ENCODE measurements at places on chromosomes 12 and 14.
A peak's percentile ranks its signal among the peaks of the same experiment; 100 is the strongest.

- no peak for DNase-seq
Observed at GRCh38 chr12:114636723-114637480, 47.1 kb downstream of the TBX3 start.

GRCh38 chr12:47736877-47737676 lies 11.8 kb upstream of the ENDOU start:
- no peak for DNase-seq

DNA sequence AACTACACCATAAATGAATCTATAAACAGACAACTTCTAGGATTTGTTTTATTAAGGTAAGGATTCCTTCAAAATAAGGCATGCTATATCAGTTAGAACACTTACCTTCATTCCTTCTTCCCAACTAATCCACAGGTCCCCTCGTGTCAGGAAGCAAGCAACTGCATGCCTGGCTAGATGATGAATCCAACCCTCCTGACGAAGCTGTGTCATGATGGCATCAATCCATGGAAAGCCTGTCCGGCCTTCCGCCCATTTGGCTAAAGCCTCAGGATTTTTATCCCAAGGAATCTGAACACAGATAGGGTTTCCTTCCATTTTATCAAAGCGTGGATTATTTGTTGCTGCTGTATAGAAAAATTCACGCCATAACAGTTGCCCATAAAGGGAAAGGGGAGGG lies 12.5 kb upstream of the MTERF2 start:
- no peak for DNase-seq

DNA sequence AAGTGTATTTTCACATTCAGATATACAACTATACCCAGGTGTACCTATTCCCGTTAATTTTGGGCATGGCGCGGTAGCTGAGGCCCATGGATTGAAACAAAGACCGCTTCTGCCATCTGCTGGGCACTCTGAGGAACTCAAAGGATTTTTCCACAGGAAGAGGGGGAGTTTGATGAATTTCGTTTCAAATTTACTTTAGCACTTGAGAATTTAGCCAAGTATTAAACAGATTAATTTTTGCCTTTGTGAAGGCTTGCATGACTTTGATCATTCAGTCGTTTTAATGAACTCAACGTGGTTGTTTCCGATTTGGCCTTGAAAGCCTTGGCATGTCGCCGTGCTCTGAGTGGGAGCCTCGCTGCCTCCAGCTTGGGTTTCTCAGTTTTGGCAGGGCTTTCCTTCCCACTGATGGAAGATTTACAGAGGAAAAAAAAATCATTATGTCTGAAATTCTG lies 153.2 kb upstream of the DDHD1 start:
- DNase-seq: peak; percentile 49
